Activated CD8-positive, alpha-beta memory T cell treated with anti-CD3 and anti-CD28 coated beads, Interleukin-2, amount 10 ng/mL, durations not matched to agents 7 days and 5 days (primary cell): ENCODE measurements at places on chromosomes 3 and 15. TPM values are rescaled to one million over a fixed set of nuclear protein-coding genes. Genes with fewer than 3 reads are reported as not detected.

The SLC33A1 gene
- total RNA-seq = 24.1 TPM

The PTX3 gene
- total RNA-seq = not detected

The FAM43A gene
- 1.6 TPM for total RNA-seq

The TNFAIP8L3 gene
- 4.1 TPM for total RNA-seq

The RCN2 gene
- total RNA-seq = 22.5 TPM

The NTRK3 gene
- total RNA-seq = not detected

The TBC1D23 gene
- total RNA-seq = 23.4 TPM

The SMCO1 gene
- not detected for total RNA-seq

The CYP1A2 gene
- not detected for total RNA-seq

The CPLX3 gene
- total RNA-seq = not detected

The UTS2B gene
- not detected for total RNA-seq

The ZNF770 gene
- total RNA-seq = 42.8 TPM

The FBXO22 gene
- 43.2 TPM for total RNA-seq

The ARRDC4 gene
- not detected for total RNA-seq

The TMOD2 gene
- 6.9 TPM for total RNA-seq

The ZNF148 gene
- total RNA-seq = 39.0 TPM

The ZNF502 gene
- 1.3 TPM for total RNA-seq

The GPR171 gene
- total RNA-seq = 218 TPM

The STARD9 gene
- 20.8 TPM for total RNA-seq

The CAV3 gene
- not detected for total RNA-seq

The FETUB gene
- total RNA-seq = not detected

The TMEM212 gene
- not detected for total RNA-seq

The GATA2 gene
- total RNA-seq = not detected

The PTH1R gene
- not detected for total RNA-seq

The FOXB1 gene
- total RNA-seq = 1.2 TPM

The GASK1A gene
- total RNA-seq = not detected

The MESP2 gene
- not detected for total RNA-seq

The LSG1 gene
- total RNA-seq = 42.8 TPM

The PPIP5K1 gene
- total RNA-seq = 33.5 TPM

The SEC62 gene
- 36.0 TPM for total RNA-seq

The SLC30A4 gene
- total RNA-seq = 2.9 TPM

The CCR1 gene
- 55.6 TPM for total RNA-seq

The ETFA gene
- total RNA-seq = 119 TPM

The EXD1 gene
- total RNA-seq = not detected

The AMIGO3 gene
- 1.2 TPM for total RNA-seq

The STRIT1 gene
- not detected for total RNA-seq

The CFAP44 gene
- 3.4 TPM for total RNA-seq

The GABPB1 gene
- total RNA-seq = 31.1 TPM

The ERC2 gene
- total RNA-seq = not detected

The GPR62 gene
- total RNA-seq = not detected

The ELP6 gene
- total RNA-seq = 46.6 TPM

The ADAMTS17 gene
- total RNA-seq = 1.6 TPM

The ZKSCAN7 gene
- total RNA-seq = 1.9 TPM

The PLA2G4D gene
- not detected for total RNA-seq

The OR5K3 gene
- total RNA-seq = not detected

The CLDN18 gene
- not detected for total RNA-seq

The PIERCE2 gene
- not detected for total RNA-seq
